ENCODE measurements at places on chromosomes 5 and 9. TPM values are rescaled to one million over a fixed set of nuclear protein-coding genes. Genes with fewer than 3 reads are reported as not detected.
A peak's percentile ranks its signal among the peaks of the same experiment; 100 is the strongest.

The LCN2 gene
- not detected for total RNA-seq

The TAF11L2 gene
- not detected for total RNA-seq

The ARSI gene
- total RNA-seq = not detected

The OR1K1 gene
- total RNA-seq = not detected

DNA sequence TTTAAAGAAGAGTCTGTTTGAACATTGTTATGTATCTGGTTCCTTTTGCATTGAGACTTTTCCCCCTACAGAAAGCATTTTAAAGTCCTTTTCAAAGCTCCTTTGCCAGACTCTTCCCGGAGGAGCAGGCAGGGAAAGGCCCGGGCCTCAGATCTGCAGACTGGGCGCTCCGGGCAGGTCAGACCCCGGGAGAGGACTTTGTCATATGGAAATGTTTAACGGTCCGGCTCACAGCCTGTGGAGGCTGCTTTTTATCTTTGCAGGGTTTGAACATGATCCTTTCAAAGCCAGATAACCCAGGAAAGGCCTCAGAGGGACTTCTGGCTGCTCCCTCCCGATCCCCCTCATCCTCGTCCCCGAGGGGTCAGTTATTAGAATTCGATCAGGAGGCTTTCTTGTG lies 82.1 kb upstream of the IRX2 start:
- no peak for DNase-seq

- no peak for DNase-seq
Observed at GRCh38 chr9:123686829-123687192, 243.1 kb downstream of the DENND1A start.

DNA sequence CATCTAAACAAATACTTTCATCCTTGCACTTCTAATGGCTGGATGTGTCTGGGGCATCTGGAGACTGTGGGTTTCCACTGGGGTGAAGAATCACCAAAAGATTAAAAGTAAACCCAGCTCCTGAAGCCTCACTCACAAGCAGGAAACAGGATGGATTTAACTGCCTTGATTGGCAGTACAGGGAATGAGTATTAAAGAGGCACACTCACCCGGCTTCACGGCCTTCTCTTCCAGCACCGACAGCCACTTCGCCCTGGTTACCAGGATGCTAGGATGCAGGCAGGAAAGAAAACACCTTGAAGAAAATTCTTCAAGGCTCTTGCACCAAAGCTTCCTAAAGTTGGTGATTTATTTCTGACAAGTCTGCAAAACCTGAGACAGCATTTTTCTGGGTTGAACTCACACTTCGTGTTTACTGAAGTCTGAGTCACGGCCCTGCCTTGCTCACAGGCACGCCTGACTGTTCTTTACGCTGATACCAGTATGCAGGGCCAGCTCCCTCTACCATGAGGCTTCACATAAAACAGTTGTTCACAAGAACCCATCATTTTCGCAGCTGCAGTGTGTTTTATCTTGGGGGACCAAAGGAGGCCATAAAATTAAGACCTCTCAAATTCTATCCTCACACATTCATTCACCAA lies 56.5 kb upstream of the ZNF354A start:
- no peak for DNase-seq

DNA sequence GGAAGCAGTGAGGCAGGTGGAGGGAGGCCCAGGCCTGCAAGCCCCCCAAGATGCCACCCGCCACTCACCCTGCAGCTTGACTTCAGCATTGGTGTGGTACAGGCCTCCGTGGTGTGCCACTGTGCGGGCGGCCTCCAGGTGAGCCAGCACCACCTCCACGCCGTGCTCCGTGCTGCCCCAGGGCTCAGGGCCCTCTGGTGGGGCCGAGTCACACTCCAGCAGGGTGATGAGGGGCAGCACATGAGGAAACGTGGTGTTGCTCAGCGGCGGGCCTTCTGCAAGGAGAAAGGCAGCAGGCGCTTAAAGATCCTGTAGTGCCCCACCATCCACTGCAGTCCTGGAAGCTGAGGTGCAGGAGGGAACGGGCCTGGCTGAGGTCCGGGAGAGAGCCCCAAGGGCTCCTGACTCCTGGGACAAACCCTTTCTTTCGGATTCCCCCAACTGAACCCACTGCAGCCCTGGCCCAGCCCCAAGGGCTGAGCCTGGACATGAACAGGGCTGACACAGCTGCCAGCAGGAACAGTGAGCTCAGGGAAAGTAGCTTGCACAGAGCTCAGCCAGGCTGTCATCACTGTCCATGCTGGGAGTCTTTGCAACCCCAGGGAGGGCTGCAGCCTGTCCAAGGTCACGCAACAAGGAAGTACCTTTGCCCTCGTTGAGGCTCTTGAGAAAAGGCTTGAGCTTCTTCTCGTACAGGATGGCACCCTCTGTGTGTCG lies 4.7 kb upstream of the TOR2A start:
- DNase-seq = no peak

DNA sequence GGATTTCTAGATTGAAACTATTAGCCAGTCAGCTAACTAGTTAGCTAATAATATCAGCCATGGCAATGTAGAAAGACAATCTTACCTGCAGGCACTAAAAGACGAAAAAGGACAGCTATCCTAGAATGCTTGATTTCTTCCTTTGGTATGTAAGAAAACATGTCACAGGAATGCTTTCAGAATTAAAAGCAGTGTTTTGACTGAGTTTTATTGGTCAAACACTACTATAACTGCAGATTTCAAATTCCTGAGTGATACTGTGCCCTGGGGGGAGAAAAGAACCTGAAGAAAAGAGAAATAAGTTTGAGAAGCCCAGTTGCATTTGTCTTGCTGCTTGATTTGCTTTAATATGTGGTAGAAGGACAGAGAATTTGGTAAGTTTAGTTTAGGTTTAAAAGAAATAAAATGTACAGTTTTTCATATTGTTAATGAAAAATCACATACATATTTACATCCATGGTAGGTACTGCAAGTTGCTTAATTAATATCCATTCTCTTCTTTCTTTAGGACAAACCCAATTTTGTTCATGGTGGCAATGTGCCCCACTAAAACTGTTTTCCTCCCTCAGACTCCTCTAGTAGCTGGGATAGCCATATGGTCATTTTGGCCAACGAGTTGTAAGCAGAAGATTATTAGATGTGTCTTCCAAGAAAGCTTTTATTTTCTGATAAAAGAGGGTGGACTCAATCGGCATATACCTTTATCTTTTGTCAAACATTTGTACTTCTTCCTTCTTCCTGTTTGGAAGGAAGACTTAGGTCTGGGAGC lies 4.3 kb upstream of the FAM169A start:
- DNase-seq = no peak

DNA sequence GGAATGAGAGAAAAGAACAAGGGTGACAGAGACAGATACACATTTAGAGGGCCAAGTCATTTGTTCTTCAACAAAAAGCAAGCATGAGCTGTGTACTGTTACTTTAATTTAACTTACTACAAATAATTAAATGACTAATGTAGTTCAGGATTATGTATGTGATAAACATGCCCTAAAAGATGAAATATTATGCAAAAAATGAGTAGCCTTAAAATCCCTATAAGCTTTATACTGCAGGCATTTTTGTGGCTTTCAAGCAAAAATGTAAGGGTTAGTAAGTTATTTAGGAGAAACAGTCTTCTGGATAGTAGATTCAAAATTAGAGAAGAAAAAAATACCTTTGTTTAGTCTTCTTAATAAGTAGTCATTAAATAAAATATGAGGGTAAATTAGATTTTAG lies 431.2 kb downstream of the CSNK1G3 start:
- no peak for DNase-seq

DNA sequence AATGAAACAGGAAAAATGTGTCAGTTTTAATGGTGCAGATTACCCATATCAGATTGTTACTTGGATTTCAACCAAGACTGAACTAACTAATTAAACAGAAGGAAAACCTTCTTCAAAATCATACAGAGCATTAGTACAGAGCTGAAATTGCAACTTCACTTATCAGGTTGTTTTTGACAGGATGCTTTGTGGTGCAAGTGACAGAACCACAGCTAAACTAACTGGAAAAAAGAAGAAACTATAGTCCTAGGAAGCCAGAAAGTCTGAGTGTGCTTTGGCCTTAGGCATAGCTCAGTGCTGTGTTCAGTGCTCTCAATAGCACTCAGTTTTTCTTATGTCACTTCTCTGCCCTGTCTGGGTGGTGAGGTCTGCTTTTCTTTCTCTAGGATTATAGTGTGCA lies 267.4 kb downstream of the CHSY3 start:
- DNase-seq = no peak

DNA sequence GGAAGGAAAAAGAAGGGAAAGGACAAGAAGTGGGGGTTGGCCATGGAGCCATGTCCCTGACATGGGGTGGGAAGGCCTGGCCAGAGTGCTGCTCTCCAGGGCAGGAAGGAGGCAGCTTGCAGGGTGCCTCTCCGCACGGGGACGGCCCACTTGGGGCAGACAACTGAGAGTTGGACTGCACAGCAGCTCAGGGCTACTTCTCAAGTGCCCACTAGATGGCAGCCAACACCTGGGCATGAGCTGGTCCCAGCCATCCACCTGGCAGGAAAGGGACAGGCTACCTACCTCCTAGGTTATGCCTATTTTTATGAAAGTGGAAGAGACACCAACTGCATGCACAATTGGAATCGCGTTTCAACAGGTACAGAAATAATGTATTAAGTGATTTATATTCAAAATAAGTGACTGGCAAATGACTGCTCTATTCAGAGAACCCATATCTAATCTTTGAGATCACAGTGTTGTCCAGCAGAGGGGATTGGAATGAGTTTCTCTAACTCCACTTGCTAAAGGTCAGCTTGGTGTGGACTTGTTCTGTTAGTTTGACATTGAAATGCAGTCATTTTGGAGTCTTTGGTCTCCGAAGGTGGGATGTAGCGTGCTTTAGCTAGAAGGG lies 113.4 kb downstream of the SYK start:
- peak; percentile 80 for DNase-seq
